ENCODE measurements at places on chromosomes 11 and 22.

GRCh38 chr11:58597486-58598144 lies 18.8 kb downstream of the ZFP91 start:
- no peak for DNase-seq

DNA sequence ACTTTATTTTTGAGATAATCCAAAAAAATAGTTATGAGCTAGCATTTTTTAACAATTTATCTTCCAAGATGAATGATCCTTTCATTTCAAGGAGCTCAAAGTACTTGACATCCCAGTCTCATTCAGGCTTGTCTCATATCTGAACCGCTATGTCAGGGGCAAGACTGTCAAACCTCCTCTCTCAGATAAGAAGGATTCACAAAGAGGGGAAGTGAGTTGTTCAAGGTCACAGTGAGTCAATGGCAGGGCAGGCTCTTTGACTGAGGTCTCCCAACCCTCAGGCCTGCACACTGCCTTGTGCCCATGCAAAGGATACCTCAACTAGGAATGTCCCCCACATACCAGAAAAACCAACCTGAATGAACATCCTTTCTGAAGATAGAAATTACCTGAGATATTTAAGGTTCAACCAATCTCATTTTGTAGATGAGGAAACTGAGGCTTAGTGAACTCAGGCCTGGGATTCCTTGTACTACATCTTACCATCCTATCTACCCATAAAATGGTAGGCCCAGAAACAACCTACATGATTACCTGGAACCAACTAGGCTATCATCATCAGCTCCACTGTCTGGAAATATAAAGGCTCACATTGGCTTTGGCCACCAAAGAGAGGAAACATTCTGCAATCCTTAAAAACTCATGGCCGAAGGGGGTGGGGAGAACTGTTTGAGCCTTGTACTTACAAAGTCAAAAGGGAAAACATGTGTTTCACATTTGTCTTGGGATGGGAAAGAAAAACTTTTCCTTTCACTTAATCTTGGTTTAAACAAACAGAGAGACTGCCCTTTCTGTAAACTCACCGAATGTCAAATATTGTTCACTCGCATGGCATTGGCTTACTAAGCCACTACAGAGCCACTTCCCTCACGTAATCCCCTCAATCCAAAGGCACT lies 51.1 kb downstream of the LIF start:
- DNase-seq = peak; percentile 41

GRCh38 chr11:48101044-48101733 lies 115.4 kb upstream of the OR4B1 start:
- DNase-seq = no peak

DNA sequence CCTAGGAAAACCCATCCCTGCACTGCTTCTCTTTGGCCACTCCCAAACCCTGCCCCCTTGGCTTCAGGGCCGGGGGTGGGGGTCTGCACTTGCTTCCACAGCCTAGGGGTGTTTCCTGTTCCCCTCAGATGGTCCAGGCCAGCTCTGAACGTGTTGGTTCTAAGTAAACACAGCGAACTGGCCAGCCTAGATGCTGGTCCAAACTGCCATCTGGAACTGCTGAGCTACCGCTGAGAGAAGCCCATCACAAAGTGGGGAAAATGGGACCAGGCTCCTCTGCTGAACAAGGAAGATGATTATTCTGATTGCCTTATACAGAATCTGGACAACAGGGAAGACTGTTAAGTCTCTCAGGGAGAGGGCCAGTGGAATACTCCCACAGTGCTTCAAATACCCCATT lies 23.5 kb upstream of the YPEL1 start:
- no peak for DNase-seq

- DNase-seq = no peak
These were observed 551 bp downstream of the DBX1 start for GRCh38 chr11:20159466-20160381.

DNA sequence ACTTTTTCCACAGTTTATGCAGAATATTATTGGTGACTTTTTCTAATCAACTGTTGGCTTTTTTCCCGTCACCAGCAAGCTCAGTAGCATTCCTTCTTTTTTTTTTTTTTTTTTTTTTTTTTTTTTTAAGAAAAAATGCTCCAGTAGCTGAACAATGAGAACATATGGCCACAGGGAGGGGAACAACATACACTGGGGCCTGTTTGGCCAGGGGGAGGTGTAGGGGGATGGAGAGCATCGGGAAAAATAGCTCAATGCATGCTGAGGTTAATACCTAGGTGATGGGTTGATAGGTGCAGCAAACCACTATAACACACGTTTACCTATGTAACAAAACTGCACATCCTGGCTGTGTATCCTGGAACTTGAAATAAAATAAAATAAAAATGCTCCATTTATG lies 82.5 kb downstream of the ARHGAP42 start:
- no peak for DNase-seq

- DNase-seq = no peak
These were observed 814.6 kb downstream of the DLG2 start for GRCh38 chr11:84812471-84812969.

DNA sequence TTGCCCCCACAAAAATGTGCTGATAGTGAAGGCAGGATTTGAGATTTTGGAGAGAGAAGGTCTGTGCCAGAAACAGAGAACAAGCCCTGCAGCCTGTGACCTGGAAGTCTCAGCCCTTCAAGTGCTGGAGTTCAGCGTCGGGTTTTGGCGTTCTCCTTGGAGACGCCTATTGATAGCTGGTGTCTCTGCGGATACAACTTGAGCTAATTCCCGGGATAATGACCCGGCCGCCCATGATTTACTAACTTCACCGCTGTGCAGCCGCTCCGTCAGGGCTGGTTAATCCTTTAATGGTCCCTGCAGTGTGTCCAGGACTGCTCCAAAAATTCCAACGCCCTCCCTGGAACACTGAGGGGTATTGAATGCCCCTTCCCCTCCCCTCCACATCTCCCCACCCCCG lies 76.6 kb downstream of the WT1 start:
- DNase-seq = no peak

- no peak for DNase-seq
These were observed 34.4 kb downstream of the MCAM start for GRCh38 chr11:119282495-119282894.

GRCh38 chr11:121766991-121767390 lies 314.2 kb upstream of the SORL1-AS1 start:
- no peak for DNase-seq

DNA sequence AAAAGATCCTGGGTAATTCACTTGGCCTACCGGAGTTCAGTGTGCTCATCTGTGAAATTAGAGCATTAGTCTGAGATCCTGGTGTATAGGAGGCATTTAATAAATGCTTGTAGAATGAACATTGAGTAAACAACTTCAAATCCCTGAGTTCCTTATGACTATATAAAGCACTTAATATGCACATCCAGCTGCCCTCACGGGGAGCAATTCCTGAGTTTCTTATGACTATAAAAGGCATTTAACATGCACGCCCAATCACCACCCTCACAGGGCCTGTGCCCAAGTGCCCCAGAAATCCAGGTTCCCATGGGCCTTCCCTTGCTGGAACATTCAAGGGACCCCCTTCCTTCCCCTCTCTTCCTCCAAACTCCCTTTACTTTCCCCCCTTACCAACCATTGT lies 13.6 kb downstream of the DRD2 start:
- no peak for DNase-seq

GRCh38 chr11:45592636-45593035 lies 72.8 kb downstream of the CHST1 start:
- DNase-seq = no peak

DNA sequence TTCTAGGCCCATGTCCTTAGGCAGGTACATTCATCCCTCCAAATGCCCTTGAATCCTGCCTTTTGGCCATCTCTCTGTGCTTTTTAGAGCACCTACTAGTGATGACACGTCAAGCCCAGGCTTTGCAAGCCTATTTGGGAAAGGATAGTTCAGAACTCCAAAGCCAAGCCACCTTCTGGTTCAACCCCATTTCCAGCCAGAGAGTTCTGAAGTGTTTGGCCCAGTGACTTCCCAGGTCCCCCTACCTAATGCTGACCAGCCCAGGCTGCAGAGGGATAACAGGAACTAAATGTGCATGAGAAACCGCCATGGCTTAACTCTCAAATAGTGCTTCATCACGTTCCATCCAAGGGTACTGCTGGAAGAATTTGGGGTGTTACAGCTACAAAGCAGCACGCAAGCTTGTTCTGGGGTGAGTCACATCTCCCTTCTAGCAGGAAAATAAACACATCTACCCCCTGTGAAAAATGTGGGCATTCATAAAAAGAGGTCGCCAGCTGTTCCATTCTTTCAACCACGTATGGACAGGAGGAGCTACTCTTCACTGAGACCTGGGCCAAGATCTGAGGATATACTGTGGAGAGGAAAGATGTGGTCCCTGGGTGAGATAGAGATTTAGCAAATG lies 2.0 kb upstream of the FXYD6 start:
- no peak for DNase-seq

- DNase-seq = no peak
These were observed 3.8 kb downstream of the ACY3 start for GRCh38 chr11:67646535-67647336.

- no peak for DNase-seq
These were observed 198.5 kb upstream of the NCAM1 start for GRCh38 chr11:112762707-112763090.

DNA sequence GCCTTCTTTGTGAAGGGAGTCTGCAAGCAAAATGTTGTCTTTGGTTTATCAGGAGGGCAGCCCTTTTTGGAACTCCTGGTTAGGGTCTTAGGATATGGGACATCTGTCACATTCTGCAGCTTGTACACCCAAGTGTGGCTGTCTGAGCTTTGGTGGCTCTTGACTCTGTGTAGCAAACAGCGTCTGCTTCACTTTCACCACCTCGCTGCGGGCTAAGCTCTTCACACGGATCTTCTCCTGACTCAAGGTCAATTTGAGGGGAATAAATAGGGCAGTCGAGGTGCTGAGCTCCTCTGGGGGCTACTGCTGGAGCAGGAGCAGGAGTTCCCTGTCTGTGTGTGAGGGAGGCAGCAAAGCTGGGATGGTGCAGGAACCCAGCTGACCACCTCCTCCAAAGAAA lies 10.6 kb downstream of the MICAL2 start:
- no peak for DNase-seq

DNA sequence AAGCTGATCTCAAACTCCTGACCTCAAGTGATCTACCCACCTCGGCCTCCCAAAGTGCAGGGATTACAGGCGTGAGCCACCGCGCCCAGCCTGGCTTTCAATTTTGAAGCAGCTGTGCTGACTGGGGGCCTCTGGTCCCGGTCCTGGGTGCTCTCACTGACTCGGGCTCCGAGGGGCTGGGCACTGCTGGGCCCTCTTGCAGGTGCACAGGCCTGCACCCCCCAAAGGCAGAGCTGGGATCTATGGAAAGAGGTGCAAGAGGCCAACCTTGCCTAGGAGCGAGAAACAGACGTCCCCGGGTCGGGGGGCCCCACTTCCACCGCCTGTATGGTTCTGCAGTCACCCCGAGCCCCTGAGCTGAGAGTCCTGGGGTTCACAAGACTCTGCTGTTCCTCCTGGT lies 33.2 kb downstream of the KIAA0930 start:
- DNase-seq = no peak

GRCh38 chr22:39117585-39118191 lies 20.6 kb downstream of the APOBEC3H start:
- DNase-seq = peak; percentile 42

DNA sequence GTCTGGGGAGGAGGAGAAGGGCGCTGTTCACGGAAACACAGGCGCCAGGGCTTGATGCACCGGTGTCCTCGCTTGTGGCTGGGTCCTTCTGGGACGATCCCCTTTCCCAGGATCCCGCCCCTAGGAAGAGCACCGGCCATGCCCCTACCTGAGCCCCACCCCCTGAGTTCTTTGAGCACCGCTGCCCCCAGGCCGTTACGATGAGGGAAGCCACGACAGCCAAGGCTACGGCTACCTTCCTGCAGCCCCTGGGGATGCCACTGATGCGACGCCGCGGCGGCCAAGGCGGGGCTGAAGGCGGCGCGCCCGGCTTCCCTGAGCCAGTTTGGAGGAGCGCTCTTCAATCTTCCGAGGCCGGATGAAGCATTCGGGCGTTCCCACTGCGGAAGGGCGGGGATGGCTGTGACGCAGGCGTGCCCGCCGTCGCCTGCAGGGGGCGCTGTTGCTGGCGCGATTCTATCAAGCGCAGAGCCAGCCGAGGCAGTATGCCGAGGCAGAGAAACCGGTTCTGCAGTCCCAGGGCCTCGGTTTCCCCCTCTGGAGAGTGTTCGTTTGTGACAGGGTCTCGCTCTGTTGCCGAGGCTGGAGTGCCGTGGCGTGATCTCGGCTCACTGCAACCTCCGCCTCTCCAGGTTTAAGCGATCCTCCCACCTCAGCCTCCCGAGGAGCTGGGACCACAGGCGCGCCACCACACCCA lies 9.7 kb upstream of the NEFH start:
- peak; percentile 64 for DNase-seq

DNA sequence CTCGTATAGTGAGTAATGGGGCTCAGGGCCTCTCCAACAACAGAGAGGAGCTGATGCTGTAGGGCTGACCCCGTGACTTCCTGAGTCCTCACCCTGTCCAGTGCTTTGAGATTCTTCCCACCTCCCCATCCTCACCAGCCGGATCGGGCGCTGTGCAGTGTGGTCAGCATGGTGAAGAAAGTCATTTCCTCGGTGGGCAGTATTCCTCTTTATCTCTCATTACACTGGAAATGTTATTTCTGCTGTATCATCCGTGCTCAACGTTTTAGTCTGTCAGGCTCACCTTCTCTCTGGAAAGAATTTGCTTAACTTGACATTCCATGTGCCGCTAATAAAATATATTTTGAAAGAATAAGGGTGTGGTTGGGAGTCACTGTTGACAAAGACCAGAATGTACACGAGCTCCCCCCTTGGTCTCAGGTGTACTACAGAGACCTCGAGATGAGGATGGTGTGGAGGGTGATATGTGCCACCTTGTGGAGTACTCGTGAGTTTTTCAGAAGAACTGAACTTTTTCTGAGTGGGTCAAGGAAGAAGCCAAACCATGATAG lies 25.7 kb upstream of the SCGB1A1 start:
- peak; percentile 43 for DNase-seq

- no peak for DNase-seq
These were observed 44.3 kb upstream of the TTC12 start for GRCh38 chr11:113270080-113270479.

GRCh38 chr11:94170953-94171352 lies 42.3 kb downstream of the PANX1 start:
- no peak for DNase-seq

GRCh38 chr11:116415095-116415494 lies 357.7 kb downstream of the BUD13 start:
- DNase-seq = no peak

- DNase-seq = no peak
These were observed 52.8 kb upstream of the CCDC188 start for GRCh38 chr22:20203552-20204201.

Measured in mammary epithelial cell (primary cell).